Hematopoietic multipotent progenitor cell treated with erythropoietin and hydrocortisone succinate and interleukin-3 and kit ligand, for 15 days (in vitro differentiated cells): ENCODE measurements at places on chromosomes 6 and 20.

GRCh38 chr6:107237992-107238660, 122.8 kb upstream of the BEND3 start:
- DNase-seq: no peak

DNA sequence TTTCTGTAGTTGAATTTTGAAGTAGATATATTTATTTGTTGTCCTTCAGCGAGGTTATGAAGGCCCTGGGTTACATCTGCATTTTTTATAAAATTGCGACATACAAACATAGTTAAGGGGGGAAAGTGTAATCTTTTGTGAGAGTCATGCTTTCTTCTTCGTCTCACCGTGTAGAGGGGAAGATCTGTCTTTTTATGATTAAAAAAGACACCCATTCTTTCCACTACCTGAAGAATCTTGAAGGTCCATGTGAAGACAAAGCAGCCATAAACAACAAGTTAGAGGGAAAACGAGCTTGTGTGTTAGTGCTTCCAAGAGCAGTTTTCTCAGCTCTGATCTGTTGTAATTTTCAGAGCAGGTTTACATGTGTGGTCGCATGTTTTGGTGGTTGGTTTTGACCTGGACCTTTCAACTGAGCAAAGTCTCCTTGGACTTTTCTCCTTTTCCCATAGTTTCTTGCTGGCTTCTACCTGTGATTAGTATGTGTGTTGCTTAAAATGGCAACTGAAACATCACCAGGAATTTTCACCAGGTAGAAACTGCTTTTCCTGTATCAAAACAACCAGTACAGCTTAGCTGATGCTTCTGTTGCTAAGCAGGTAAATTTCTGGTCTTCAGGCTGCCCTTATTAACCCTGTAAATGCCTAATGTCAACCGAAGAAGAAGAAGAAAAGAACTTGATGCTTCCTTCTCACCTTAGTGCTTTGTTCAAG, 37.3 kb downstream of the RREB1 start:
- DNase-seq: peak; percentile 57

DNA sequence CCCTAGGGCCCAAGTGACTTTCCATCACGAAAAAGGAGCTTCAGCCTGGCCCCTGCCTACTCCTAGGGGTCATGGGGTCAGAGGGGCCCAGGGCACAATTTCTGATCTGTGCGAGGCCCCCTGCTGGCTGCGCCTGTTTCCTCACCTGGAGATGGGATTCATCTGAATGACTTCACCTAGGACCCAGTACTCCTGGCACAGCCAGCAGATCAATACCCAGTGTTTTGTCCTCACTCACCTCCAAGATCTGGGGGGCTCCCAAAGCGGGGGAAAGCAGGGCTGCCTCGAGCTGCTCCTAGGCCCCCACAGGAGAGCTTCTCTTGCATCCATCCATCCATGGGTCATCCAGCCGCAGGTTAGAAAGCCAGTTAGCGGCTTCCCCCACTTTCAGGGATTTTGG, 33.8 kb downstream of the CD40 start:
- DNase-seq: no peak

DNA sequence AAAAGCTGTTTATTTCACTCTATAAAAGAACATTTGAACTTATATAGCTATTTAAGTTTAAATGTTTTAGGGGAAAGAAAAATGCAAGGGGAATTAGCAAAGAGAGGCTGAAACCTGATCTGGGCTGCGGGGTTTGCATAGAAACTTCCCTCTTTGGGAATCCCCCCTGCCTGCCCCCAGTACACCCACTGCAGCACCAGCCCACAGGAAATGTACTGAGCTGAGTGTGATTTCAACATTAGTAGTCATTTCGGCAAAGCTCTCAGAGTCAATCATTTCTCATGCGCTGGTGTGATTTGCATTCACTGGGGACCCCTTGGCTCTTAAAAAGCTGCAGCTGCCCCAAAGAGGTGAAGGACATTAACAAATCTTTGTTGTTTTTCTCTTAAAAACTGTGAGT, 859.4 kb downstream of the MAFB start:
- DNase-seq: no peak

- DNase-seq: no peak
Observed at GRCh38 chr20:23363257-23363649, 1.3 kb downstream of the GZF1 start.

DNA sequence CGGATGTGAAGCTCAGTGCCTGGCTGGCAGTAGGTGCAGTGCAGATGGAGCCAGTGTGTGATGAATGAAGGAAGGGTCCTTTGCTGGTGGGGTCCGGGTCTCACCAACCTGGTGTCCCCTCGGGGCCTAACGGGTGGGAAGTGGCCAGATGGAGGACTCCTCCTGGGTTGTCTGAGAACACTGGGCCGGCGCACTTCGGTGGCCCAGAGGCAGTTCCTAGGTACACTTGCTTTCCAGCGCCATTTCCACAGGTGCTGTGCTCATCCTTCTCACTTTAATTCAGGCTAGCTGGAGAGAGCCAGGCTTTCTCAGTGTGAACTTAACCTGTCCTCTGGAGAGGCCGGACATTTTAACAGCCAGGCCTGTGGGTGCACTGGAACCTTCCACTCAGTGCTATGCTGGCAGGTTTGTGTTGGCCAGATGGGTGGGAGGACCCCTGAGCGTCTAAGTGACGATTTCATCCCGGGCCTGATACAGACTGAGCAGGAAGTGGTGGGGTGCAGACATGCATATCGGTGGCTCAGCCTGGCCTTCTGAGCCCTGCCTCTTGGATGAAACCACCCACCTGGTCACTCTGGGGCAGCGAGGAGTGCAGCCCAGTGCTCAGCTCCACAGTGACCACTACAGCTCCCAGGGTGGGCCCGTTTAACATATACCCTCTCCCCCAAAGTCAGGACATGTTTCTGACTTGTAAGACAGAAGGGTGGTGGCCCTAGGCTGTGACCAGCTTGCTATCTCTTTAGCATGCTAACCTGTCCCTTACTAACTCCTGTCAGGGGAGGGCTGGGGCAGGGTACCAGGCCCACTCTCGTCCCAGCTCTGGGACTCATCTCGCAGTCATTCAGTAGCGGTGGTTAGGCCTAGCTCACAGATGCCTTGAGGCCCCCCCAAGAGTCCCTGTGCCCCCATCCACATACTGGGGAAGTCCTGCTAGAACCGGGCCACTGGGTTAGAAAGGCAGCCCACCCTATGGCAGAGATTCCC, 8.2 kb upstream of the PYGB start:
- no peak for DNase-seq

GRCh38 chr6:155378276-155378675, 64.0 kb upstream of the TFB1M start:
- no peak for DNase-seq

DNA sequence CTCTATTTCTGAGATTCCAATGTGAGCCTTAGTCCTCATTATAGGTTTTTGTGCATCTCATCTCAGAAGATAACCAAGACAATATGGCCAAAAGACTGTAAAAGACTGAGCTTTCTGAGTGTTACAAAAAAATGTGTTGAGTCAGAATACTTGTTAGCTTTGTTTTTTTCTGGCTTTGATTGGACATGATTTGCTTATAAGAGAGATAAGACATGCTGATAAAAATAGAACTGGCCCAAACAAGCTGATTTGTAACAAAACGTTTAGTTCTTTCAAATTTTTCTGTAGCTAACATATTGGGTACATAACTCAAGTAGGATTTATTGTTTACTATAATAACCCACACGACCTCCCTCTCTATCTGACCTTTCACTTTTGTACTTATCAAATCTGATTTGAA, 32.9 kb downstream of the FILIP1 start:
- no peak for DNase-seq

DNA sequence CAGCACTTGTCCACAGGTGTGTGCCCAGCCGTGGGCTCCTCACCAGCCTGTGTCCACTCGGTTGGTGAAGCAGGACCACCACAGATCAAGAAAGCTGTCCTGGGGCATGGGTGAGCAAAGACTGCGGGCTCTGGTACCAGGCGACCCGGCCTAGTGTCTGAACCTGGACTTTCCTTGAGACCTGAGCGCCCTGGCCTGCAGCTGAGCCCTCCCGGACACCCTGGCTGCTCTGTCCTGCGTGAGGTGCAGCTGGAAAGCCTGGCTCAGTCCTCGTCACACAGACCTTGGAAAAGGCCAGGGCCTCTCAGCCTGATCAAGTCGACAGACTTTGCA, 201.2 kb upstream of the THBS2 start:
- DNase-seq: no peak

DNA sequence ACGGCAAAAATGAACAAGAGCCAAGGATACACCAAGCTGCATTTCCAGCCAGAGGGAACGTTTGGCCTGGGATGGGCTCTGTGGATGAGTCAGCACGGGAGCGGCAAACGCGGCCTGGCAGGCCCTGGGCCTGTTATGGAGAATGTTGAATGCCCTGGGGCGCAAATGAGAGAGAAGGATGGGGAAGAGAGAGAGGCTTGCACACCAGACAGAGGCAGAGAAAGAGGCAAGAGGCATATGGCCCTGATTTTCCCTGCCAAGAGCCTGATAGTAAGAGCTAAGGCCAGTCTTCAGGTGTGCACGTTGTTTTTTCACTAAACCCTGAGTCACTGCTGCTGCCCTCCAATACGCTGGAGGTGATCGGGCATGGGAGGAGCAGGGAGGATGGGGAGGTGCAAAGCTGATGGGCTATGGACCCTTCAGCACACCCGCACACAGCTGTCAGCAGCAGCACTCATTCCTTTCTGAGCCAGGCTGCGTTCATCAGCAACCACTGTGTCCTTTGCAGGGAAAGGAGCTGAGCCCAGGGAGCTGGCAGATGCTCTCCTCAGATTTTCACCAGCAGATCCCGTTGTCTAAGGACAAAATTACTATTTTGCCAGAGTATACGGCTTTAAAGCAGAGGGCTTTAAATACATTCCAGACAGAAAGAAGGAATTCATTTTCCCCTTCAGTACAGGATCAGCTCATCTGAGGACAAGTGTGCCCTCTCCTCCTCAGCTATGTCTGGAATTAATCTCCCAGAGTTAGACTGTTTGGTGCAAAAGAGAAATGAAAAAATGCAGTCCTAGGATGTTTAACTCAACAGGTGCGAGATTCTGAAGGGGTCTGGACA, 61.7 kb upstream of the SLC22A23 start:
- DNase-seq: no peak

GRCh38 chr6:166192557-166192956, 24.9 kb upstream of the TBXT start:
- DNase-seq: no peak

DNA sequence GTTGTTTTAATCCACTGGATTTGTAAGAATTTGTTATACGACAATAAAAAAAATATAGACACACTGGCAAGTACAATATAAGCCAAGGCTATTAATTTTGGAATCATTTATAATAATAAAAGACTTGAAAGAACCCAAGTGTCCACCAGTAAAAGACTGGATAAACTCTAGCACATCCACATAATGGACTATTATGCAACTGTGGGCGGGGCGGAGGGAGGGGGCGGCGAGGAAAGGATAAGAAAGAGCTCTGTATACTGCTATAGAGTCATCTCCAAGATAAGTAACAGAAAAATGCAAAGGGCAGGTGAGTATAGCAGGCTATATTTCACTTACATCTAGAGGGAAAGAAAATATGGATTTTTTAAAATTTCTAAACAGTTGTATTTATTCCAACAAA, 123.3 kb downstream of the TBC1D32 start:
- no peak for DNase-seq

GRCh38 chr20:50604451-50604850, 86.9 kb downstream of the RIPOR3 start:
- no peak for DNase-seq

GRCh38 chr20:5279661-5280060, 37.1 kb downstream of the PROKR2 start:
- no peak for DNase-seq

DNA sequence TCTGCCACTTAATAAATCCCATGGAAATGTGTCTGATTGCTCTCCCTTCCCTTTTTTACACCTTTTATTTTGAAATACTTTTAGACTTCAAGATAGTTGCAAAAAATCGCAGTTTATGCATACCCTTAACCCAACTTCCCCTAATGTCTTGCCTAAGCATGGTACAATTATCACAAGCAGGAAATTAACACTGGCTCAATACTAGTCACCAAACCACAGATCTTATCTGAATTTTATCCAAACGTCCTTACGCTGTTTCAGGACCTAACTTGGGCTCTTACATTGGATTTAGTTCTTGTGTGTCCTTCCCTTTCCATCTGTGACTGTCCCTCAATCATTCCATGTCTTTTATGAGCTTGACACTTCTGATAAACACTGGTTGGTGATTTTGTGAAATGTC, 146.3 kb downstream of the ZNF217 start:
- no peak for DNase-seq

DNA sequence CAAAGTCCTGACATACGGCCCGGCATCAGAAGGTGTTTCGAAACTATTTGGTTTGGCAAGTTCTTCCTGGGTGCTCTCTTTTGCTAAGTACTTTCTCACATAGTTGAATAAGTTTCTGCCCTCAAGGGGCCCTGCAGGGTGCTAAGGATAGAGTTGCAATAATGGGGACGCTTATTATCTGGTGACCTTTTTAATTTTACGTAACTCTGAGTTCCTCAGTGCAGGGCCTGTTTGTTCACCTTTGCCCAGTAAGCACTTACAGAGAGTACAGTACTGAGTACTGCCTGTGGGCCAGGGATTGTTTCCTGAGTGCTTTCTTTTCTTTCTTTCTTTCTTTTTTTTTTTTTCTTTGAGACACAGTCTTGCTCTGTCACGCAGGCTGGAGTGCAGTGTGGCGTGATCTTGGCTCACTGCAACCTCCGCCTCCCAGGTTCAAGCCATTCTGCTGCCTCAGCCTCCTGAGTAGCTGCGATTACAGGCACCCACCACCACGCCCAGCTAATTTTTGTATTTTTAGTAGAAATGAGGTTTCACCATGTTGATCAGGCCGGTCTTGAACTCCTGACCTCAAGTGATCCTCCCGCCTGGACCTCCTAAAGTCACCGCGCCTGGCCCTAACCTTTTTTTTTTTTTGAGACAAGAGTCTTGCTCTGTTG, 4.5 kb upstream of the PXMP4 start:
- no peak for DNase-seq

DNA sequence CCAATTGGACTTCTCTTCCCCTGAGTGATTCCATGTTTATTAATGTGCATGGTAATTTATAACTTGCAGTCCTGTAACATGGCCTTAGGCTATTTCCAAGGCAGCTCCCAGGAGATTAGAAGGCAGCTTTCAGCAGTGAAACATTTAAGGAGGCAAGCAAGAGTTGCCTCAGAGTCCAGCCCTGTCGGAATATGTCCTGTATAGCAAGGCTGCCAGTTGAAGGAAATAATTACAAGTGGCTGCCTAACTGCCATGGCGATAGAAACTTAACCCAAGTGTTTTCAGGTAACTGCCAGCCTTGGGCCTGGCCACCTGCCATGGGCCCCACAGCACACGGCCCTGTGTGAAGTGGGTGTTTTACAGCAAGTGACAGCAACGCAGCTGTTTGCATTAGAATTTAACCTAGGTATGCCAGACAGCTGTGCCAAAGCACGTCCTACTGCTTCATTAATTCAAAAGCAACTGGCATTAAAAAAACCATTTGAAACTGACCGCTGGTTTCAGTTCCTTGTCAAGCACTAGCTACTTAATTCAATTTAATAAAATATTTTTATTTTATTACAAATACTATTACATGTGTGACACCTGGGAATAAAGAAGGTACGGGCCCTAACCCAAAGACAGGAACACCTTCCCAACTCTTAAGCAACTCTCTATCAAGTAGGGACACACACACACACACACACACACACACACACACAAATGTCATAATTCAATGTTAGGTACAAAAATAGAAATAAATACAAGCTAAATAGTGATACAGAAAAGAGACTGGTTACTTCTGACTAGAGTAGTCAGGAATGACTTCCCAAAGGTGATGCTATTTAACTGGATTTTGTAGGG, 151.8 kb upstream of the HEY2 start:
- DNase-seq: no peak
